ENCODE measurements at places on chromosomes 3 and 15. TPM values are rescaled to one million over a fixed set of nuclear protein-coding genes. Genes with fewer than 3 reads are reported as not detected.

CD86 gene
- total RNA-seq = not detected

ZIC1 gene
- not detected for total RNA-seq

LRRC31 gene
- total RNA-seq = 12.4 TPM

ALDH1A3 gene
- 14.0 TPM for total RNA-seq

CEP19 gene
- 0.67 TPM for total RNA-seq

SLC24A5 gene
- total RNA-seq = not detected

DNA sequence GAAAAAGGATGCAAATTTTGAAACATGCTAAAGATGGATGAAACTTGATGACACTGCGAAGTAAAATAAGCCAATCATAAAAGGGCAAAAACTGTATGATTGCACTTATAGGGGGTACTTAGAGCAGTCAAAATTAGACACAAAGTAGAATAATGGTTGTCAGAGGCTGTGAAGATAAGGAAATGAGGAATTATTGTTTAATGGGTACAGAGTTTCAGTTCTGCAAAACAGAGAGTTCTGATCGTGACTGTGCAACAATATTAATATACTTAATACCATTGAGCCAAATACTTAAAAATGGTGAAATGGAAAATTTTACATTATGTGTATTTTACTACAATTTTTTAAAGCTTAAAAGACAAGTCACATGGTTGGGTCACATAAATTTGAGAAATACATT lies 35.1 kb downstream of the UBE3A start:
- no peak for DNase-seq

DNA sequence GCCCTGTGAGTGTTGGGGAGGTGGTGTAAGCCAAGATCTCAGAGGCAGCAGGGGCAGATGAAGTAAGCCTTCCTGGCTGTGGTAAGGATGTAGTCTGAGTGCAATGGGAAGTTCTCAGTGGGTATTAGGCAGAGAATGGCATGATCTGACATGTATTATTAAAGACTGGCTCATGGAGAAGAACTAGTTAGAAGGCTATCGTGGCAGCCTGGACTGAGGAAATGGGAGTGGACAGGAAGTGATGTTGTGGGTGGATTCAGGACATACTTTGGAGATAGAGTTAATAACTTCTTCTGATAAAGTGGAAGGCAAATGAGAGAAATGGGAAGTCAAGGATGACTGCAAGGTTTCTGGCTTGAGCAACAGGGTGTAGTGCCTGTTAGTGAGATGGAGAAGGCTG lies 250.9 kb upstream of the CFAP20DC start:
- no peak for DNase-seq

DNA sequence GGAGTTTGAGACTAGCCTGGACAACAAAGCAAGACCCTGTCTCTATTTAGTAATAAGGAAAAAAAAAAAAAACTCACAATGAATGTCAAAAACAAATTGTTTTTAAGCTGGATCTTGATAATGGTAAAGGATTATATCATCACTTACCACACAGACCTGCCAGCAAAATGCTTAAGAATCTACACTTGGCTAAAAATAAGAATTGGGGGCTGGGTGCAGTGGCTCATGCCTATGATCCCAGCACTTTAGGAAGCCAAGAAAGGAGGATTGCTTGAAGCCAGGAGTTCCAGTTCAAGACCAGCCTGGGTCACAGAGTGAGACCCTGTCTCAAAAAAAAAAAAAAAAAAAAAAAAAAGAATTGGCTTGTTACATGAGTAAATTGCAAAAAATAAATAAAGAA lies 31.0 kb downstream of the ACAP2 start:
- DNase-seq = no peak

GRCh38 chr3:106829206-106829605 lies 548.0 kb upstream of the CCDC54 start:
- no peak for DNase-seq

GRCh38 chr15:38894243-38894948 lies 329.8 kb upstream of the RASGRP1 start:
- DNase-seq = no peak

DNA sequence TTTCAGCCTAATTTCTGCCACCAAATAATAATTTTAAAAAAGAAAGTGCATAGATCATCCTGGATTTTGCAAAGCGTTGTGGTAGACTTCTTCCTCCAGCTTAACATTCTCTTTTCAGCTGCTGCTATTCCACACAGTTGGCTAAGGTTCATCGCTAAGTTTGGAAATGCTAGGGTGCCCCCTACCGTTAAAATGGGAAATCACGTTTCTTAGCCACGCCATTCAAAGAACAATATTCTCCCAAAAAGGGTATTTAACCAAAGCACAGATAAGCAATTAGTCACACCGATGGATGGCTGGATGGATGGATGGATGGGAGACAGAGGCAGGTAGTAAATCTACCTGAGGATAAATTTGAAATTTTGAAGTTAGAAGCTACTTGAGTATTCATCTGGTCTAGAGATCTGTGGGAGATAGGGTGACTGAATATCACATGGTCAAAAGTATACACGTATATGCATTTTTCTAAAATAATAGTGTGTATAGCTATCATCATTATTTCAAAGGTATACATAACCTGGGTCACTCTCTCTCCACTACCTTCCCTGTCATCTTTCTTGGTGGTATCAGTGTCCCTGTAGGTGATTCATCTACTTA lies 67.2 kb downstream of the EFHB start:
- peak; percentile 69 for DNase-seq

GRCh38 chr15:72584006-72584405 lies 70.5 kb upstream of the GOLGA6B start:
- no peak for DNase-seq

DNA sequence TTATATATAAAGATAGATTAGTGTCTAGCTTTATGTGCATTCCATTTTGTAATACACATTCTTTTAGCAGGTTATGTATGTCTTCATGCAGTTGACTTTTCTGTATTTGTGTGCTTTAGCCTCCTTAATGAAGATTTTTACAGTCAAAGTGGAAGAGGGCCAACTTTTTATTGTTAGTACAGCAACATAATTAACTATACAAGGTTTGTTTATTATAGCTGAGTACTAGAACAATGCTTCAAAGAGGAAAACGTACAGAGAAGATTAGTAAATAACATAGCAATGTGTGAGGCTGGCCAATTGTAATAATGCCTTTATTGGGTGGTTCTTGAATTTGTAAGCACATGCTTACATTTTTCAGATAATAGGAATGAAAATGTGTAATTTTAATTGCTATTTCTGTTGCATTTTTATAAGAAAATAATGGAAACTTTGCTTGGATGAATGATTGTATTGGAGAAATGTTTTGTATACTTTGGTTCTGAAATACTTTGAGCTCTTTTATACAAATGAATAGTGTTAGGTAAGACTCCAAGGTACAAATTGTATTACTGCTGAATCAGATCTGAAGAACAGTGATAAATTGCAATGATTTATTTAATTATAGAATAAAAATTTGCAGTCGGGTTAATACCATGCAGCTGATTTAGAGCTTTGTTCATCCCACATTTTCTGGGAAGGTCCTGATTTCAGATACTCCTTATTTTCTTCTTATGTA lies 41.4 kb downstream of the UBE2E2 start:
- no peak for DNase-seq

DNA sequence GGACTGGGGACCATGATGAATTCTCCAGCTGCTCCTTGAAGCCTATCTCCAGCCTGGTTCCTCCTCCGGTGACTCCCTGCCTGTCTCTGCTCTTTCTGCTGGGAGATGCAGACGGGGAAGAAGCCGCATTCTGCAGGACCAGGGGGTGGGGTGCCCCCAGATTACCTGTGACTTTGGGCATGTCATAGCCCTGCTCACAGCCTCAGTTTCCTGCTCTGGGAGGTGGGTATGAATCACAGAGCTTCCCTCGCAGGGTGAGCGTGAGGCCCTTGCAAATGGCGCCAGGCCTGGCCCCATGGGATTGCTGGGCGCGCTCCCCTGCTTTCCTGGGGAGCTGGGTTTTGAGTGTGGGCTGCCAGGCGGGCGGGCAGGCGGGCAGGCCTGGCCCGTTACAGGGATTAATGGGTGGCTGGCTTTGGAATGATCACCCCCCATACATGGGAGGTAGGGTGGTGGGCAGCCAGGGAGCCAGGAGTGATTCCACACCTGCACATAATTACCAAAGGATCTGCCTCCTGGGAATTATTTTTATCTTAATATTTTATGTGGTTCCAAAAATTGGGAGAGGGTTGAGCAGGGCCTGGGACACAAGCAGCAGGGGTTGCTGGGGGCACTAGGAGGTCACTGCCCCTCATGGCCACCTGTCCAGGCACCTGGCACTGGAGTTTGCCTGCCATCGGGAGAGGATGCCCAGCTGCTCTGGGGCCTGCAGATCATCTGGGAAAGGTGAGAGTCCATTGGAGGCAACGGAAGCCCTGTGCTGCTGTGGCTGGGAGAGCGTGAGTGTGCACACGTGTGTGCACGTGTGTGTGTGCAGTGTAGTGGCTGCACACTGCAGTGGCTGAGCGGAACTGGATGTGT lies 106.8 kb downstream of the WNT7A start:
- no peak for DNase-seq

GRCh38 chr3:48832684-48833083 lies 15.0 kb downstream of the PRKAR2A start:
- DNase-seq = no peak

DNA sequence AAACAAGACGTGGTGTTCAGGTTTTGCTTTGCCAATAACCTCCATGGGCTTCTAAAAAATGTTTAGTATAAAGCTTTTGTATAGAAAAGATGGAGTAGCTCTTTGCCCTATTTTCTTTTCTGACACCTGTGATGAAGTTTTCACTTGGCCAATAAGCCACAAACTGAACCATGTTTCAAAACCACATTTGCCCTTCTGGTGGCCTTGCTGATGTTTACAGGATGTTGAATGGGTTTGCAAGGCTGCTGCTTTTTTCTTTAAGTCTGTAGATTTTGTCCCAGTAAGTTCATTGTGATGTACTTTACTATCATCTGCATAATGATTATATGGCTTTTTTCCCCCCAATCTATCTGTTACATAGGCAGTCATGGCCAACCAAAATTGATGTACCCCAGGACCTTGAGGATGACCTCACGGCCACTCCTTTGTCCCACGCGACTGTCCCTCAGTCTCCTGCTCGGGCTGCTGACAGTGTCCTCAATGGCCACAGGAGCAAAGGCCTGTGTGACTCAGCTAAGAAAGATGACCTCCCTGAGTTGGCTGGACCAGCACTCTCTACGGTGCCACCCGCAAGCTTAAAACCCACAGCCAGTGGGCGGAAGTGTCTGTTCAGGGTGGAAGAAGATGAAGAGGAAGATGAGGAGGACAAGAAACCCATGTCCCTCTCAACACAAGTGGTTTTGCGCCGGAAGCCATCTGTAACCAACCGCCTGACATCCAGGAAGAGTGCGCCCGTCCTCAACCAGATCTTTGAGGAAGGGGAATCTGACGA lies 60.8 kb downstream of the SNRK start:
- peak; percentile 72 for DNase-seq

GRCh38 chr15:87962428-87962827 lies 294.1 kb downstream of the NTRK3 start:
- DNase-seq = no peak

DNA sequence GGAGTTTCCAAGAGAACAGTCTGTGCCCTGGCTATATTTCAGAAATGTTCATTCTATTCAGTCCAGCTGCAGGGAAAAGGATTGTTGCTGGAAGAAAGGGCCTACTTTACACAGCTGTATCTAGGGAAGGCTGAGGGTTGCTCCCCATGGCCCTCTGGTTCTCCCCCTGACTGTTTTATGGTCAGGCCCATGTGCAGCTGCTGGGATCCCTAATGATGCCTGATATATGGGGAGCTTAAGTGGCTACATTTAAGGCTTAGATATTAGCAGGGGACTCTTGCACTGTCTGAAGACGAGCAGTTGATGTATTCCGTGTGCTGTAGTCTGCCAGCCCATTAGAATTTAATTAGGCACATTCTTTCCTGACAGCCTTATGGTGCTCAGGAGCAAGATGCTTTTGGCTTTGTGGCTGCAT lies 72.0 kb downstream of the FAM43A start:
- DNase-seq = no peak

DNA sequence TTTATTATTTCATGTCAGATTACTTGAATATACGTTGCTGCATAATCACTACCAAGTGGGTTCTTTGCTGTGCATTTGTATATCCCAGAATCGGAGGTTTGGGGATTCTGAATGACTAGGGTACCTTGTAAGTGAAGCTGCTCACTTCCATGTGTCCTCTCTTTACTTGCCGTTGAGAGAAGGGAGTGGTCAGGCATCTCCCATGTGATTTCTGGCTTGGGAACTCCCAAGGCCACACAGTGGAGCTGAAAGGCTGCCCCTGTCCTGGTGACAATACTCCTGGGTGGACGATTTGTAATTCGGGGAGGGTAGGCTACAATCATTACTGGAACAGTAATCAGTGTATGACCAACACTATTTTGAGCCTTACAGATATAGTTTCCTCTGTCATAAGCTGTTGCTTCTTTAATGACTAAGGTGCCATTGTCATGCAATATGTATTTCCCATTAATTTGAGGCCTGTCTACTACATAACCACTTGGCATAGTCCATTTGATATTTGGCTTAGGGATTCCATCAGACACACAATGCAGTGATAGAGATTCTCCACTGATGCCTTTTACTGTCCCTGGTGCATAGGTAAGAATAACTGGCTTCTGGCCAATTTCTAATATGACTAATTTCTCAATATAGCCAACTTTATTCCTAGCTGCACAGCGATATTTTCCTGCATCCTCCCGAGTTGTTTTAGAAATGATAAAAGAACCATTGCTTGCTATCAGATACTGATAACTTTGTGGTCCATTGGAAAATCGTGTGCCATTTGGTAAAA lies 24.0 kb downstream of the IGSF10 start:
- no peak for DNase-seq

DNA sequence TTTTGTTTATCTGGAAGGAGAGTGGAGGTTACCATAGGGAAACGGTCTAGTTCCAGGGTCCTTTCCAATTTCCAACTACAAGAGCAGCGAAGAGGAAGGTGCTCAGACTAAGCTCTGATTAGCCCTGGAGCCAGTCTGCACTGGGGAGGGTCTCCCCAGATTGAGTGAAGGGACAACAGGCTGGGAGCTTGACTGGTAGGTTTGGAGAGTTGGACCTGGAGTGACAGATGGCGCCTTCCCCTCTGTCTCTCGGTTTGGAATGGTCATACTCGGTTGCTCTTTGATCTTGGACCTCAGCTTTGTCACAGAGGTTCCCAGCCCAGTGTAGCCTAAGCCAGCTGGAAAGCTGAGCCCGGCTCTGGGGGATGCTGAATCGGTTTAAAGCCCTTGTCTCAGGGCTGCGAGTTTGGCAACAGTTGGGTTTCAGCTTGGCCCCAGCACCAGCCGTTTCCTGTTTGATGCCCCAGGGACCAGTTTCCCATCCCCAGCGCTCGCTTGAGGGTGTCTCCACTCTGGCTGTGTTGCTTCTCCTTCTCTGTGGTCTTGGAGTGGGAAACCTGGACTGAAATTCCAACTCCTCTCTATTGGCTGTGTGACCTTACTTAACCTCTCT lies 53.1 kb upstream of the ULK4 start:
- DNase-seq = peak; percentile 68

- DNase-seq = no peak
Measured at GRCh38 chr3:112931736-112932521, 43.0 kb downstream of the CD200R1 start.

DNA sequence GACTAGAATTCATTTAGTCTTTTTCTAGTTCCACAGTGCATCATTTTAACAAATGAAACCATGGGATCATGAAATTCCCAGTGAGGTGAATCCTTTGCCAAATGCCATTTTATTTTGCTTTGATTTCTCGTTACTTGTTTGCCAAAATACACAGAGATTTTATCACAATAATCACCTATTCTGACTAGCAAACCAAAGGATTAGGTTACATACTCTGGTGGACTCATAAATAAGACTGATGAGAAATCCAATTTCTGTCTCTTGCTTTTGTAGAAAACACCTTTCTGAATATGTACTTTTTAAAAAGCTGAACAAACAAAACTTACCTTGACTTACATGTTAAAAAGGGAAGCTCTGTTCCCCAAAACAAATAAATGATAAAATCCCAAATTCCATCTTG lies 12.2 kb downstream of the ERC2 start:
- no peak for DNase-seq

- no peak for DNase-seq
Measured at GRCh38 chr3:9135526-9135925, 113.9 kb downstream of the SRGAP3 start.
